Dermis microvascular lymphatic vessel endothelial cell (primary cell): ENCODE measurements at places on chromosomes 7 and 10. TPM values are rescaled to one million over a fixed set of nuclear protein-coding genes. Genes with fewer than 3 reads are reported as not detected.

The CRTAC1 gene
- total RNA-seq, result 4.6 and 11.9 TPM in 2 replicates

The OPN1SW gene
- not detected in 2 replicates for total RNA-seq

The LEP gene
- total RNA-seq, result not detected in 2 replicates

The FAM25G gene
- not detected in 2 replicates for total RNA-seq

The CALCR gene
- total RNA-seq, result not detected in 2 replicates

The NODAL gene
- not detected in 2 replicates for total RNA-seq

The TCERG1L gene
- not detected in 2 replicates for total RNA-seq

The AKR1D1 gene
- total RNA-seq, result not detected in 2 replicates

The SNX10 gene
- 2.7 and 3.3 TPM in 2 replicates for total RNA-seq
